Left renal pelvis (tissue), 4 donors: ENCODE measurements at places on chromosomes 6 and 20.

DNA sequence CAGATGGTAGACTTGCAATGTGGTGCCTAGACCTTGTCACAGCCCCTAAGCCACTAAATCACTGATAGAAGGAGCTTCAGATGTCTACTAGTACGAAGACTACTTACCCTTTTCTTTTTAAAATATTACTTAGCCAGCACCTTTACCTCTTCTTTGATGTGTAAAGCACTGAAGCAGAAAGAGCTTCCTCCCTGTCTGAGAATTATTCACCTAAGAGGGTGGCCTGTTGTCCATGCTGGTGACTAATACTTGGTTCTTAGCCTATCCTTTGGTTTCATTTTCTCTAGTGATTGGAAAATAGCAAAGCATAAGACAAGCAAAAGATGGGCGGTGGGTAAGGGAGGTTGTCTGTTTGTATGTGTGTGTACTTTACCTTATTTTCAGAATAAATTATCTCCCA is 794.6 kb downstream of the TFAP2A start:
- DNase-seq, result no peak

DNA sequence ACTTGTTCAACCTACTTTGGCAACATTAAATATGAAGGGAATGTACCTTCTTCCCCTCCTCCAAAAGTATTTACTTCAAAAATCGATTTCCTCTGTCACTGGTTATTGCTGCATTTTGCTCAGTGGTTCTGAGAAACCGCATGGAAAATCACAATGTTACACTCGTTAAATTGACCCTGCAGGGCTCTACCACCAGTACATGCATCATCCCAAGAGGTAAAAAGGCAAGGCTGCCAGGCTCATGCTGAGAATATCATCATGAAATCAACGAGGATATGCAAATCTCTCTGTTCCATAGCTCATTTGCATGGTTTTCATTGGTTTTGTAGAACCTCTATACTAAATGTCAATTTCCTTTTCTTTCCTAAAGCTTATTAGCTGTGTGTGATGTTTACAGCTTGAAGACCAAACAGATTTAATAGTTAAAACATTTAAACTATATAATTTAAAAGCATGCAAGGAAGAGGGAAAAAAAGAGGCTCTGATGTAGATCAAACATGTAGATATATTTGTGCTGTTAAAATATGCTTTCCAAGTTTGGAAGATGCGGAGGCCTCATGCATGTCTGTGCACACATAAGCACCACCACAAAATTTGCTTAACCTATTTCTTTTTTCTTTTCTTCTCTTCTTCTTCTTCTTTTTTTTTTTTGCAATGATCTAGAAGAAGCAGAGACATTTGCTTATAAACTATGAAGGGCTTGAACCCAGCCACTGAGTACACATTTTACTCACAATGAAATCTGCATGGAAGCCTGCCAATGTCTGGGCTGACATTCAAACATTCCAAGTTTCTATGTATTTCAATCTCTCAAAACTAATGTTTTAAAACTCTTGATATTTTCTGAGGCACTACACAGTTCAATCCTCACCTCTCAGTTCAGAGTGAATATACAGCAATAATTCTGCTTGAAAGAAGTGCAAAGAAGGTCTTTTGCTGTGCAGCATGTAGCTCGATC is 194.0 kb downstream of the GMPR start:
- no peak for DNase-seq

GRCh38 chr20:19659448-19659847 is 98.6 kb upstream of the RIN2 start:
- no peak for DNase-seq

- no peak for DNase-seq
Measured at GRCh38 chr6:111761783-111762312, 111.4 kb downstream of the FYN start.

DNA sequence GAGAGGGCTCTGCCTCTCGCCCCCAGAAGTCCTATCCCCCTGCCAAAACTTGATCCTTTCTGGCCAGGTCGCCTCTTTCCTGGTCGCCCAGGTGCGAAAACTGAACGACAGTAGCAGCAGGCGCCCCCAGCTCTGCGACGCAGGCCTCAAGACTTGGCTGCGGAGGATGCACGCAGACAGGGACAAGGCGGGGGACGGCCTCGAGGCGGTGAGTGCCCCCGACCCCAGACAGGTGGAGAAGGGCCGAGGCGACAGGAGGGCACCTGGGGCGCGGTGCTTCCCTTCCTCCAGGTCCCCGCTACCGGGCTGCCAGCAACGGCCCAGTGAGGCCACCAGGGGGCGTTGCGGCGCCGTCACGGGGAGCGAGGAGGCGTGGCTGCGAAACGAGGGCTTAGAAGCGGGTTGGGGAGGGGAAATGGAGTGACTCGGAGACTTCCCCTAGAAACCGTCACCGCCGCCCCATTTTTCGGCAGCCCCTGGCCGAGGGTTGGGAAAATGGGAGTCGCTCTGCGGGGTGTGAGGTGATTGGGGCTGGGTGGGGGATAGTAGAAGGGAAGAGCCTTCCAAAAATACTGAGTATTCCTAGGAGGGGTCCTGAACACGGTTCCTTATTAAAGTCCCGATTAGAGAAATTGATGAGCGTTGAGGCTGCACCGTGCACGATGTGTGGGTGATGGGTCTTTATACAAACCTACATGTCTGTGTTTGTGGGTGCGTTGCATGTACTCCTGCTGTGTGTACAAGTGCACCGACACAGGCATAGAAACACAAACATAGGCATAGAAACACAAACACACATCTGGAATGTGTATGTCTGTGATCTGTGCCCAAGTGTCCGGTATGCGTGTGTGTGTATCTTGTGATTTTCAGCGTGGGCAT is 44.6 kb downstream of the ARHGAP40 start:
- DNase-seq, result no peak

DNA sequence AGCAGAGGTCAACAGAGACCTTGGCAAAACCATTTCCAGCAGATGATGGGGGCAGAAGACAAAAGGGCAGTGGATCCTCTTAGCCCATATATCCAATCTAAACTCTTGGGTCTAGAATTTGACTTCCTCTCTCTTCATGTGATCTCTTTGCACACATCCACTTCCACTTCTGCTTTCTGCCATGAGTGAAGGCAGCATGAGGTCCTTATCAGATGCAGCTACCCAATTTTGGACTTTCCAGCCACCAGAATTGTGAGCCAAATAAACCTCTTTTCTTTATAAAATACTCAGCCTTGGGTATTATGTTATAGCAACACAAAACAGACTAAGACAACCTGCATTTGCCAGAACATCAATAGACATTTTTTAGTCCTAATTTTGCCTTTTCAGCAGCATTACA is 191.6 kb downstream of the ADAT2 start:
- no peak for DNase-seq

DNA sequence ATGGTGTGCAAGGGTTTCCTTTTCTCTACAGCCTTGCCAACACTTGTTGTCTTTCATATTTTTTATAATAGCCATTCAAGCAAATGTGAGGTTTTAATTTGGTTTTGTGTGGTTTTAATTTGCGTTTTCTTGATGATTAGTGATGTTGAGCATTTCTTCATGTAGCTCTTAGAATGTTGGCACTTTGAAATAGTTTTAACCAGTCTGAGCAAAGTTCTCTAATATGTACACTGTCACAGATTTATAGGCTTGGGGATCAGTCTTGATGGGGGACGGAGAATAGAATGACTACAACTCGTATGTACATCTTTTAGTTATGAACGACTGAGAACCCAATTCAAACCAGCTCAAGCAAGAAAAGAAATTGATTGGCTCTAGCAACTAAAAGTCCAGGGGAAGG is 1003.1 kb downstream of the KIF16B start:
- no peak for DNase-seq

DNA sequence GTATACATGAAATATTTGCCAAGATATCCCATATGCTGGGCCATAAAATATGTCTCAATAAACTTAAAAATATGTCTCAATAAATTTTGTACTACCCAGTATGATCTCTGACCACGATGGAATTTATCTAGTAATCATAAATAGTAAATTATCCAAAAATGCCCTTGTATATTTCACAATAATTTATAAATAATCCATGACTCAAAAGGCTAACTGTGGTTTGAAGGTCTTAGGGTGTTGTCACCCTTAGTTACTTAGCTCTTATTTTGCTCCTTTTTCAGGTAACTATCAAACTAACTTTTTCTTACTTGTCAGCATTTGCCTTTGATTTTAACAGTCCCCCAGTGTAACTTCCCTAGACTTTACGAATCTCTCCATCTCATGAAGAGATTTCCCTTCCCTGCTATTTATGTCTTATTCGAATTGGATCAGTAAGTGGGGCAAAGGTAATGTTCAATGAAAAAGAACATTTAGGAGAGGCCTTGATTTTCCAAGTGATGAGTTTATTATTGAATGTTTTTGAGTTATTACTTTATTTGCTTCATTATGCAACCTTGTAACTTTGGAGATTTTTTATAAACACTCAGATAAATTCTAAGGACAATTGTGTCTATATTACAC is 109.0 kb upstream of the THBS2 start:
- DNase-seq, result no peak

DNA sequence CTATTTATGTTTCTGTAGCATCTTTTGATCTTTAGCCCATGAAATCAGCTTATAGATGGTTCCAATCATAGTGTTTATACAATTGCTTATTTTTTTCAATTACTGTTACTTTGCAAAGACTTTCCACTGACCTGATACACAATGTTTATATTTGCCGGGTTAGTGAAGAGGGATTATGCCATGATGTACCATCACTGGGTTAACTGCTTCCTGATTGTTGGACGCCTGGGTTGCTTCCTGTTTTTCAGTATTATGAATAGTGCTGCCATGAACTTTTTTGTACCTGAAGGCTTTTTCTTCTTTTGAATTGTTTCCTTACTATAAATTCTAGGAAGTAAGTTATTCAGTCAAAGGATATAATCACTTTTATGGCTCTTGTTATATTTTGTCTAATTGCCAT is 6.9 kb downstream of the MANBAL start:
- no peak for DNase-seq

DNA sequence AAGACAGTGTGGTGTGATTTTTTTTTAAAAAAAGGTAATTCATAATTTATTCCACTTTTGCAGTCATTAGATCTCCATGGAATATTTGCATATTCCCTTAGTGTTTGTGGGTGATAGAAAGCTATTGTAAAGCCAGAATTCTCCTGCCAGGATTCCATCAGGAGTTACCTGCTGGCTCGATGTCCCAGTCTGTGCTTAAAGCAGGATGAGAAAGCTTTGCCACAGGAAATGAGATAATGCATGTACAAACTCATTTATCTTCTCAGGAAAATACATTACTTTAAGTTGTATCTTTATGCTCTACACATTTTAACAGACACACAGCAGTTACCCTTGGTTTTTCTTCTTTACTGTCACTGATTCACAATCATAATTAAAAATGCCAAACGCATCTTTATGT is 553.0 kb downstream of the CD109 start:
- DNase-seq, result no peak

GRCh38 chr6:116596815-116597214 is 19.5 kb upstream of the RSPH4A start:
- DNase-seq, result no peak

GRCh38 chr6:121436274-121436857 is 920 bp downstream of the GJA1 start:
- no peak for DNase-seq

- DNase-seq, result no peak
Measured at GRCh38 chr6:87494761-87495422, 22.1 kb downstream of the SLC35A1 start.

DNA sequence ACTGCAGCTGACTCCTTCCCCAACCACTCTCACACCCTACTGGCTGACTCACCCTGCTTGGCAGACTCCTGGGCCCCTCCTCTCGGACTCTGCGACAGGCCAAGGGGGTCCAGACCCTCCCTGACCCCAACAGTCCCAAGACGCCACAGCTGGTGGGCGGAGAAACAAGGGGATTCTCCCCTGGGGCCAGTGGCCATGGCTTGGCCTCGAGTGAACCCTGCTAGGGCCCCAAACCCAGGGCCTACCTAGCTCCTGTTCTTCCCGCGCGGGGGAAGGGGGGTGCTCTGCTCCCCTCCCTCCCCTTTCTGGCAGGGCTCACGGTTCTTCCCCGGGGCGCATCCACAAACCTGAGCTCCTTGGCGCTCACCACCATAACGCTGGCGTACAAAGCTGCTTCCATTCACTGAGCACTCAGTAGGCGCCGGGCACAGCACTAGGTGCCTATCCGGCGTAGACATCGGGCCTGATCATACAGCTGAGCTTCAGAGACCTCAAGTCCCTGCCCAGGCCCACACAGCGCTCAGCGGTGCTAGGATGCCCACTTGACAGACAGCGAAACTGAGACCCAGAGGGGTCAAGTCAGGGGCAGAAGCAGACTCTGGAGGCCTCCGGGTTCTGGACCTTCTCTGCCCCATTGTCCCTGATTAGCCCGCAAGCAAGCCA is 597 bp downstream of the ADA start:
- no peak for DNase-seq

DNA sequence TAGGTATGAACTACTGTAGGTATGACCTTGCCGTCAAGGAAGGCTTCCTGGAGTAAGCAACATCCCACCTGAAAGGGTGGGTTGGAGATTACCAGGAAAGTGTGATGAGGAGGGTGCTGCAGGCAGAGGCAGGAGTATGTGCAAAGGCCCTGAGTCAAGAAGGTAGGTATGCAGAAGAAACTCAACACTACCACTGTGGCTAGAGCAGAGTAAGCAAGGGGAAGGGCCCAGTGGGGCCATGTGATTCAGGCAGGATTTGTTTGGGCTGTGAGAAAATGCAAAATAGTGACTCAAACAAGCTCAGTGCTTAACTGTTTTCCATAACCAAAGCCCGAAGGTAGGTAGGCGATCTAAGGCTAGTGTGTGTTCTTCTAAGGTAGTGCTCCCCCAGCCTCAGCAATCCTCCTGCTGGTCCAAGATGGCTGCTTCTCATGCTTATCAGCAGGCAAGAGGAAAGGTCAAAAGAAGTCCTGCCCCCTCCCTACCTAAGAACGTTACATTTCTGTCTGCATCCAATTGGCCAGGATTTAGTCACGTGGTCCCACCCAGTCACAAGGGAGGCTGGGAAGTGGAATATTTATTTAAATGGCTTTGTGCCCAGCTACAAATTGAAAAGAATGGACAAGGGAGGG is 36.2 kb upstream of the HMGA1 start:
- DNase-seq, result no peak

- DNase-seq, result no peak
Measured at GRCh38 chr6:135283926-135284325, 102.8 kb downstream of the MYB start.

GRCh38 chr20:53713328-53714056 is 119.9 kb upstream of the ZNF217 start:
- no peak for DNase-seq

- DNase-seq, result no peak
Measured at GRCh38 chr6:4531406-4531805, 244.8 kb upstream of the CDYL start.

DNA sequence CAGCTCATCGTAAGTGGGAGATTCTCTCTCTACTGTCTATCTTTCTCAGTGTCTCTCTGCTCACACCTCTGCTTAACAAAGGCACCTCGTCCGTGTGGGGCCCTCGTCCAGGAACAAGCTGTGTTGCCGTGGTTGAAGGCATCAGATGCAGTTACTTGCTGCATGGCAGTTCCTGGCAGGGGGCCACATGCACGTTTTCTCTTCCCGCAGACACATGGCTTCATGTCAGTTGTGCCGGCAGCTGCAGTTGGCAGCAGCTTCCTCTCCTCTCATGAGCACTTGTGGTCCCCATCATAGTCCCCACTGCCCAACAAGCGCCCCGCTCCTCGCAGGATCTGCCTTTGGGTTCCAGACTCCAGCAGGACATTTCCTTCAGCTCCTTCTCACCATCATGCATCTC is 7.1 kb upstream of the AFDN start:
- no peak for DNase-seq

GRCh38 chr6:37607944-37608343 is 89.7 kb downstream of the MDGA1 start:
- DNase-seq, result no peak
